Stimulated activated CD4-positive, alpha-beta T cell treated with anti-CD3 and anti-CD28 coated beads, Interleukin-4, amount 100 ng/mL, for 1 hour (primary cell): ENCODE measurements at places on chromosomes 1 and 21.

- DNase-seq = no peak
These were observed 366.4 kb upstream of the CXADR start for GRCh38 chr21:17146426-17146825.

DNA sequence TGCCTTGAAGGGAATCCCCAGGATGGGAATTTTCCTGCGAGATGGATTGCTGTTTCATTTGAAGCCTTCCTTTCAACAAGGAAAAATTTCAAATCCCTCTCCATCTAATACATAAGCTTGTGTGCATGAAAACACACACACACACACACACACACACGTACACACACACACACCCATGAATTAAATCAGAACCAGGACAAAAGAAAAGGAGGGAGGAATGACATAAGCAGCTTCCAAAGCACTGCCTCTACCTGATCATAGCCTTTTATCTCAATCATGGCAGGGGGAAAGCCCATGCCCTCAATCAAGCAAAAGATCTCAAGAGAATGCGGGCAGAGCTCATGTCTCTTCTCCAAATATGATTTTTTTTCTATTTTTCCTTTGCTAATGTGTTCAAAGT lies 139.7 kb downstream of the SLC44A5 start:
- DNase-seq = no peak

- no peak for DNase-seq
These were observed 189.2 kb downstream of the DYRK1A start for GRCh38 chr21:37555672-37556261.

DNA sequence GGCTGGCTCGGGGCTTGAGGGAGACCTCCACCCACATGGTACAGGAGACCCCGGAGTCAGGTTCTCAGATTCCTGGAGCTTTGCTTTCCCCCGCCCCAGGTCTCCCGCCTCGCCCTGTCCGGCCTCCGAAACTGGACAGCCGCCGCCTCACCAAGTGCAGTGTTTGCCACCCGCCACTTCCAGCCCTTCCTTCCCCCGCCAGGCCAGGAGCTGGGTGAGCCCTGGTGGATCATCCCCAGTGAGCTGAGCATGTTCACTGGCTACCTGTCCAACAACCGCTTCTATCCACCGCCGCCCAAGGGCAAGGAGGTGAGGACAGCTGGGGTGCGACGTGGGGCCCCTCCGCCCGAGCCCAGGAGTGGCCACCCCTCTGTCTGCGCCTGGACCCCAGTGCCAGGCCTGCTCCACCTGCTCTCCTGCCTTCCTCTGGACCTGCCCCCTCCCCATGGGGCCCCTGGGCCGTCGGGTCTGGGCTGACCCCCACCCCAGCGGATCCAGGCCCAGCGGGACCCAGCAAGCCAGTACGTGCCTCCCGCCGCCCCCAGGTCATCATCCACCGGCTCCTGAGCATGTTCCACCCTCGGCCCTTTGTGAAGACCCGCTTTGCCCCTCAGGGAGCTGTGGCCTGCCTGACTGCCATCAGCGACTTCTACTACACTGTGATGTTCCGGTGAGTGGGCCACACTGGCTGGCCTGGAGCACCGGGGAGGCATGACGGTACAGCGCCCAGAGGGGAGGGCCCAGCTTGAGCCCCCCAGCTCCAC lies 8.7 kb downstream of the SELENON start:
- no peak for DNase-seq

GRCh38 chr1:238281418-238281817 lies 390.7 kb upstream of the ZP4 start:
- DNase-seq = no peak

DNA sequence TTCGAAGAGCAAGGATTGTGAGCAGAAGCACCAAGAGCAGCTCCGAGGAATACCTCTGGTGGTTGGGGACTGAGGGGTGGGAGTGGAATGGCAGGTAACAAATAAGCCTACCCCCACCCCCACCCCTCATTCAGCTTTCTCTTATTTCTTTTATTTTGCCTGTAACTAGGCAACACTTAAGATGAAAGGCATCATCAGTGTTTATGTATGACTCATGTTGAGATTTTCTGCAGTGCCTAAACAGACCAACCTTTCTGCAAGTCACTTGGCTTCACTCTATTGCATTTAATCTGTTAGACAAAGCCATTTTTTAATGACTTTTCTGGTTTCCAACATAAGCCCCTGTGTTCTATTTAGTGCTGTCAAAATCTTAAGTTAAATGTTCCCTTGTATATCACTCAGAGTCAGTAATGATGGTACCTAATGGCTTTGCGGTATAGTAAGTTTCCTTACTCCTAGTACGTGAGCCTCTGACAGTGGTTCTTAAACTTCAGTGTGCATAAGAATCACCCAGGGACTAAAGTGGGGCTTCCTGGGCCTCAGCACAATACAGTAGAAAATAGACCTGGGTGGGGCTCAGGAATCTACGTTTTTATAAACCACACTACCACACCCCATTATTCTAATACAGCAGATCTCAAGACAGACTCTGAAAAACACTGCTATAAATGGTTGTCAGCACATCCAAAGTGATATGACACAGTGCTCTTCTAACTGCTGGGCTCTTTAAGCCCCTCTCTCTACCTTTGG lies 19.9 kb downstream of the CASQ2 start:
- DNase-seq = no peak

DNA sequence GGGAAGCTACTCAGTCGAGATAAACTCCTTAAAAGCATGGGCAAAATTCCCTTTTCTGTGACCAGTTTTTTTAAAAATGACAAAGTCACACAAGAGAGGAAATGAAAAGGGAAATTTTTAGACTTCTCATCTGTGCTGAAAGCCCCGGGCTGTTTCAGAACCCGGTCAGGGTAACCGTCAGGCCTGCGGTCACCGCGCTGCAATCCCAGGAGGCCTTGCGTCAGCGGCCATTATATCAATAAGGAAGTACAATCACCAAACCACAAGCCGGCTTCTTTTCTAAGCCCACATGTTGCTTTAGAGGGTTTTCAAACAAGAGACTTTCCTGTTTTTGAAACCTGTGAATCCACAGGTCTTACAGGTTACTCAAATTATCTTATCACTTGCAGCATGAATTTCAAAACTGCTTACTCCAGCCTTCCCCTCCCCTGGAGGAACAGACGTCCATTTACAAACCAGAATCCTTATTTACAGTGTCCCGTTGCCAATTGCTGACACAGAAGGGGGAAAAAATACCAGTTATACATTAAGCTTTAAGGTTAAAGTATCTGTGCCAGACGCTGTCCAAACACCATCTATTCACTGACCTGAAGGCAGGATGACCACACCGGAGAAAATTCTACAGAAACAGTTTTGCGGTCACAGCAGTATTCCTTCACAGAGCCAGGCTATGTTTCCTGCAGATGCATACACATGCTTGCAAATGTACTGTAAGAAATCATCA lies 165.3 kb downstream of the TOMM20 start:
- DNase-seq = peak; percentile 86

- no peak for DNase-seq
These were observed 25.3 kb downstream of the KCNQ4 start for GRCh38 chr1:40808909-40809308.

GRCh38 chr1:177091040-177091439 lies 73.5 kb downstream of the ASTN1 start:
- no peak for DNase-seq

- no peak for DNase-seq
These were observed 241.1 kb downstream of the PDE4B start for GRCh38 chr1:66033781-66034180.

DNA sequence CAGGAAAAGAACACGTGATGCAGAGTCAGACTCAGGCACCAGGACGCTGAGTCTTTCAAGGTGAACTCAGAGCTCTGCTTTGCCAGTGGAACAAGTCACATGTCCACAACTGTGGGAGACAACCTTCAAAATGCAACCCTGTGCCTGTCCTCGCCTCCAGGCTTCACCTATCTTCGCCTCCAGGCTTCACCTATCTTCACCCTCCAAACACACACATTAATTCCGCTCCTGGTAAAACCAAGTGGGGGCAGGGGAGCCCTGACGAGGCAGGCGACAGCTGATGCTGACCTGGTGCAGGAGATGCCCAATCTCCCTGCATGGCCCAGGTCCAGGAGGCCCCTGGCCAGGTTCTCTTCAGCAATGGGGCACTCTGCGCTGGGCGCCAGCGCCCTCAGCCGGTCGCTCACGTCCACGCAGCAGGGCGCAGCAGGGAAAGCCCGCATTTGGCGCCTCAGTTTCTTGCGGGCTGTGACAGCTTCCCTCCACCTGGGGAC lies 28.0 kb upstream of the LSS start:
- no peak for DNase-seq

DNA sequence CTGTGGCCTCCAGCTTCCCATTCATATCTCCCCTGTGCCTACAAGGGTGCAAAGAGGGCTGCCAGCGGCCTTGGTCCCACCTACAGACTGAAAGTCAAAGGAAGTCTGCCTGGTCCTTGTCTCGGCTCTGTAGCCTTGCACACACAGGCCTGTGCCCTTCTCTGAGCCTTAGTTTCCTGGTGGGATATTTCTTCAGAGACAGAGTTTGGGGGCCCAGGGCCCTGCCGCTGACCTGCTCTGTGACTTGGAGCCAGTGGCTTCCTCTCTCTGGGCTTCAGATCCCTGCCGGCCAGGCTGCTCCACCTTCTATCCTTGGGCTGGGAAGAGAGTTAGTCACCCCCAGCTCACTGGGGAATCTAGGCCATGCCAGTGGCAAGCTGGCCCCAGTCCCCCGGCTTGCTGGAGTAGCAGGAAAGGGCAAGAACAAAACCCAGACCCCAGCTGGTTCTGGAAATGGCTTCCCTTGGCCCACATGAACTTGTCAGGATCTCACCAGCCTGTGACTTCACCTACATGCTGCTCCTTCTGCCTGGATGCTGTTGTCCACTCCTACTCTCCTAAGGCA lies 1.0 kb upstream of the TMEM61 start:
- no peak for DNase-seq

GRCh38 chr1:92909321-92909720 lies 51.9 kb downstream of the DIPK1A start:
- no peak for DNase-seq

GRCh38 chr1:174967845-174968705 lies 31.7 kb upstream of the CACYBP start:
- DNase-seq = no peak

- no peak for DNase-seq
These were observed 37.1 kb upstream of the CD55 start for GRCh38 chr1:207284209-207284897.

DNA sequence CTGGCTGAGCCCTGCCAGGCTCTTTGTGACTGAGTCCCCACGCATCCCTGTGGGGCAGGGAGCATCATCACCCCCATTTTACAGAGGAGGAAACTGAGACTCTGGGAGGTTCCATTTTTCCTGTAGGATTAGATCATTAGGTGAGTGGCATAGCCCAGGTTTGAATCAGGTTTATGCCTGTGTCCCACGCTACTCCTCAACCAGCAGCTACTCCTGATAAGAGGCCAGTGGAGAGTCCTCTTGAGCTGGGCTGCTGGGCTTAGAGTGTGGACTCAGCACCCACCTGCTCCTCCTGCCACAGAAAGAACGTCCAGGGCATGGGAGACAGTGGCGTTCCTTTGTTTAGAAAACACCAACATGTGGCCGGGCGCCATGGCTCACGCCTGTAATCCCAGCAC lies 30.7 kb downstream of the TNFRSF1B start:
- DNase-seq = no peak

DNA sequence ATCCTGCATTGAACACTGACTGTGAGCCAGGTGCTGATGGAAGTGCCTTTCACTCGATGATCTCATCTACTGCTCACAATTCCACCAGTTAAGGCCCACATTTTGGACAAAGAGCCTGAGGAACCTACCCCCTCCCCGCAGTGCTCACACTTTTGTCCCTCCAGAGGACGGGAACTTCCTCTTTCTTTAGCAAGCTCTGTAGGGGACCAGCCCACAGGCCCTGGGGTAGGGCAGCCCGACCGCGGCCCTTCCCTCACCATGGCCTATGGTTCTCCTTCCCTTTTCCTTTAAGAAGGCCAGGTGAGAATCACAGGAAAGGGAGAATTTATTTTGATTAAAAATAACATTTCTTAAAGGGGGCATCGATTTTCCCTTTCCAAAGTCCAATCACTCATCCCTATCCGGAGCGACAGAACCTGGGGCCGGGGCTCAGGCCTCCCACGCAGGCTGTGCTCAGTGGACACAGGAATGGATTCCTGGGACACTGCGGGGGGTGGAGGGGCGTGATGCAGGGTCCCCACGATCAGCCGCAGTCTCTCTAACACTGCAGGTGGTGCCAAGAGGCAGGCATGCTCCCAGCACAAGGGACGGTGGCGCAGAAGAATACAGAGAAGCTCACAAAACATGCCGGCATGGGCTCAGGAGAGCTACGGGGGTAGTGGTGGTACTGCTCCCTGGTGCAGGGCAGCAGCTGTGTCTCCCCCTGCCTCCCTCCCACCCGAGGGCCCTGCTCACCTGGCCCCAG lies 8.9 kb upstream of the KCNE1 start:
- DNase-seq = no peak

DNA sequence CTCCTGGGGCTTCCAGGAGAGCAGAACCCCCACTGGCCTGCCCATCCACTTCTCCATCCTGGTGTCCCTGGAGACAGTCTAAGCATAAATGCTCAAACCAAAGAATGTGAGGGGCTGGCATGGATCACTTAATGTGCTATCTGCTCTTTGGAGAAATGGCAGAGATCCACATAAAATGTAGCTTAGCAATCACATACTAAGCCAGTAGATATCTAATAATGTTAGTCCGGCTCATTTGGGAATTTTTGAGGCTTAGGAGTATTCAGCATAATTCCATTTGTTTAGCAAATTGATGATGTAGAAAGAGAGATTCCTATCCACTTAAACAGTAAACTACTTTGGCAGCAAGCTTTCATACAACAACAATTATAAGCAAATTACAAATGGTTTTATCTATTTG lies 90.7 kb downstream of the TENT5C start:
- no peak for DNase-seq

GRCh38 chr1:25992689-25993171 lies 5.1 kb downstream of the PAFAH2 start:
- no peak for DNase-seq

DNA sequence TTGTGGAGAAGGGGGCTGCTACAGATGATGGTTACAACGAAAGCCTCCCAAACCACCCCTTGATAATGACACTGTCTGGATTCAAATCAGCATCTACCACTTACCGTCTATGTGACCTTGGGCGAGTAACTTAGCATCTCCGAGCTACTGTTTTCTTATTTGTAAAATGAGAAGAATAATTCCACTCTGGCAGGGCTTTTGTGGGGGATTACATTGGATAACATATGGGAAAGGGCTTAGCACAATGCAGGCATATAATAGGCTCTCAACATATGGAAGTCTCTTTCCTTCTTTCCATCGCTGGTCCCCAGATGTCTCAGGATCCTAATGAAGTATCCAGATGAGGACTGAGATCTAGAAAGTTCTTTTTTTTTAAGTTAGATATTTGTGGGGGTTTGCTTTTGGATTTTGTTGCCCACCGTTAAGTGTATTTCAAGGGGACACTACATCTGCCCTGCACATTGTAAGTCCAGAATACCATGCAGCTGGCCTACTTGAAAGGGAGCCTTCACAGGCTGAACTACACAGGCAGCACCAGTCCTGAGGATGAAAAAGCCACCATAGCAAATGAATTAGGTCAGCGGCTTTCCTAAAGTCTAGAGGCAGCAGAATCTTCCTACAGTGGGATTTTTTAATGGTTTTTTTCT lies 172.2 kb upstream of the IRF2BP2 start:
- DNase-seq = no peak

DNA sequence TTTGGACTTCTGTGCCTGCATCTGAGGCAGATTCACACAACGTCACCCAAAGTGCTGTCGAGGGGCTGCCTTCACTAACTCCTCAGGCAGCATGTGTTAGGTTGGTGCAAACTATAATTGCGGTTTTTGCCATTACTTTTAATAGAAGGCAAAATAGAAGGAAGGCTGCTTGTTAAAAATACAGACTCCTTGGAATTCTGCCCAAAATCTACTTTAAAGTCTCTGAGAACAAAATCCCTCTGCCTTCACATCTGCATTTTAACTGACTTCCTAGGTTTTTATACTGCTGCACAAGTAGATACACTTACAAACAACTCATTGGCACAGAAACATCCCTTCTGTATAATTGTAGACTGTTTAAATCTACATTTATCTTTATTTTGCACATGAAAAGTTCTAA lies 41.3 kb upstream of the SLC19A2 start:
- DNase-seq = no peak
